ENCODE measurements at places on chromosomes 5 and 9.

- DNase-seq: no peak
These were observed 308.6 kb upstream of the EFNA5 start for GRCh38 chr5:107979291-107979690.

DNA sequence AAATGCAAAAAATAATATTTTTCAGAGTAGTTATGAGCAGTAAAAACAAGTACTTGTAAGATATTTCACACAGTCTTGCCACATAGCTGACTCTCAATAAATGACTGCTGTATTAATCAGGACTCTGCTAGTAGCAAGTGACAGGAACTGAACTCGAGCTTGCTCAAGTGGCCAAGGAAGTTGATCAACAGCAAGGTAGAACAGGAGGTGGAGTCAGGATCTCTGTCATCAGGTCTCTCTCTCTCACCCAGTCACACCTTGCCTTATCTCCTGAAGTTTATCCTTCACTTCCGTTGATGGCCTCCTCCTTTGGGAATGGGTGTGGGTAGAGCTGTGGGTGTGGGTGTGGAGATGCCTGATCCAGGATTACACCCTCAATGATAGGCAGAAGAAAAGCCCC lies 107.0 kb downstream of the GPBP1 start:
- no peak for DNase-seq

- no peak for DNase-seq
These were observed 5.5 kb upstream of the DNAJB5 start for GRCh38 chr9:34984049-34984448.

DNA sequence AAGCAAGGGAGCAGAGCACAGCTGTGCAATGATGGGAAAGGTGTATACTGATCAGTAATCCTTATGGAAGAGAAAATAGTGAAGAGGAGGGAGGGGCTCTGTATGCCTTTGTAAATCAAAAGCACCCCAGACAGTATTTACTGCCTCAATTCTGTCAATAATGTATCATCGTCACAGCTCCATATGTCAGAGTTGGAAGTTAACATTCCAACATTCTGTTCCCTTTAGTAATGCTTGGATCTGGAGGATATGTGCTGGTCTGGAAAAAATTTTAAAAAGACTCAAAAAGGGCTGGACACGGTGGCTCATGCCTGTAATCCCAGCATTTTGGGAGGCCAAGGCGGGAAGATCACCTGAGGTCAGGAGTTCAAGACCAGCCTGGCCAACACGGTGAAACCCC lies 310.4 kb downstream of the ACTL7B start:
- no peak for DNase-seq

DNA sequence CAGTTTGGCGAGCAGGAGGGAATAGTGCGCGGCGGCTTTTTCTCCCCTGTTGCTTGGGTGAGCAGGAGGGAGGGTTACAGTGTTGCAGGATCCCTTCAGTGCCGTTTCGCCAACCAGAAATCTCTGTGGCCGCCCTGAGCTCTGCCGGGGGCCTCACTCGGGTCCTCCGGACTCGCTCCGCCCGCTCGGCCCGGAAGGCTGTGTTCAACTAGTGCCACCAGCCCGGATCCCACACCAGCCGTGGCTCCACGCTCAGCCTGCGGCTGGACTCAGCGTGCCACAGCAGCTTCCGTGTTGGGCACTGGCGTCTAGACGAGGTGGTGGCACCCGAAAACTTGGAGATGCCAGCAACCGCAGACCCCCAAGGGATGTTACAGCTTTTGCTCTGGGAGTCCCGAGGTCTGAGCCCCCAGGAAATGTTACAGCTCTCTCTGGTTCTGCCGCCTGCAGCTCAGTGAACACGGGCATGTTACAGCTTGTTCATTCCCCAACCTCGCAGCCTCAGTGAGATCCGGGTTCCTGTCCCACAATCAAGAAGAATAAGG lies 16.0 kb upstream of the OR13C9 start:
- DNase-seq: no peak

Measured in stimulated activated CD8-positive, alpha-beta memory T cell treated with anti-CD3 and anti-CD28 coated beads, Interleukin-2, amount 100 ng/mL, for 1 hour (primary cell).